ENCODE measurements at places on chromosomes 2 and 18.

GRCh38 chr2:217277646-217278398 is 418.0 kb upstream of the TNP1 start:
- DNase-seq, result peak; percentile 82

GRCh38 chr18:73296686-73297085 is 428.9 kb upstream of the NETO1 start:
- DNase-seq, result no peak

- no peak for DNase-seq
These were observed 102.3 kb downstream of the MRO start for GRCh38 chr18:50717563-50717962.

DNA sequence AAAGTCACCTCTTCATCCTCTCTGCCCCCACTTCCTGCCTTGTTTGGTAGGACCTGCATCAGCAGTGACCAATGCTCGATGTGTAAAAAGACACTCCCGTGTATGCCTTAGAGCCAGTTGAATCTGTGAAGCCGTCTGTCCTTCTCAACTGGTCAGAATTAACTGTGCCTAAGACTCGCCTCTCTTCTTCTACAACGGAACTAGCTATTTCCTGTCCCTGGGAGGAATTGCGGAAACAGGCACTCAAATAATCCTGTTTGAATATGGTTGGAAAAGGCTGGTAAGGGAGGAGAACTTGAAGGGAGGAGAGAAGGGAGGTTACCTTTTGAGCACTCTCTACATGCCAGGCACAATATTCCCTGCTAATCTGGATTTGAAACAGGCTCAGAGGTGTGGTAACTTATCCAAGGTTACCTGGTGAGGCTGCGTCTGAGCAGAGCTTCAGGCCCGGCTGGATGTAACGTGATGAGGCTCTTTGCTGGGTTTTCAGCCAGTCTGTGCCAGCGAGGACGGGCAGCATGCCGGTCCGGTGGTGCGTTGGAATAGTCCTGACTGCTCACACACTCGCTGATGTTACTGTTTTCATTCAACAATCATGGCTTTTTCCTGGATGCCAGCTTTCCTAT is 127.0 kb downstream of the FAM168B start:
- no peak for DNase-seq

DNA sequence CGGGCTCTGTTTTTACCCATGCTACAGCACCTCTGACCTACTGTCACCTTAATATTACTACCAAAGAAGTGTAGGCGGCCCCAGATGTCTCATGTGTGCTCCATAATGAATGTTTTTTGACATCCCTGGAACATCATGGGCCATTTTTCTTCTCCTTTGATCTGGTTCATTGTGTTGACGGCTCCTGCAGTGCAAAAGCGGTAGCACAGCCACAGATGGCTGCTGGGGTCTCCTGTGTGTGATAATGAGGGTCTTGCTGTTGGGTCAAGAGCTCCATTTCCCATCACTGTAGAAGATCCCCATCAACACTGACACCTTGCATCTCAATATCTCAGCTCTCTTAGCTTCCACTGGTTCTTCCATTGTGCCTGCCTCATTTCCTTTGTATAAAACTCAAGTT is 95.0 kb downstream of the CDH20 start:
- DNase-seq, result no peak

DNA sequence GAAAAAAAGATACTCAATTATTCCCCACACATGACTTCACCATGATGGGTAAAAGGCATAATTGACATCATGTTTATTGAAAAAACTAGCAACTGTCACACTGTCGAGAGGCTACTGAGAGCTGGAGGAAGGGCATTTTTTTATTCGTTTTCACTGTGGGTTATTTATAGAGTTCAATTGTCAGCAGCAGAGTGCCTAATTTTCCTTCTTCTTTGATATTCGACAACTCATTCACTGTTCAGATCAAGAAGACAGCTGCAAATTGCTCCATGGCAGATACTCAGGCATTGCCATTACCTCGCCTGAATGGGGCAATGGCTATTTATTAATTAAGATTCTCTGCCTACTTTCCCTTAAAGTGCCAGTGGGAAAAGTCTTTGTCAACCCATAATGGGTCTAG is 197.5 kb upstream of the NRP2 start:
- DNase-seq, result no peak

DNA sequence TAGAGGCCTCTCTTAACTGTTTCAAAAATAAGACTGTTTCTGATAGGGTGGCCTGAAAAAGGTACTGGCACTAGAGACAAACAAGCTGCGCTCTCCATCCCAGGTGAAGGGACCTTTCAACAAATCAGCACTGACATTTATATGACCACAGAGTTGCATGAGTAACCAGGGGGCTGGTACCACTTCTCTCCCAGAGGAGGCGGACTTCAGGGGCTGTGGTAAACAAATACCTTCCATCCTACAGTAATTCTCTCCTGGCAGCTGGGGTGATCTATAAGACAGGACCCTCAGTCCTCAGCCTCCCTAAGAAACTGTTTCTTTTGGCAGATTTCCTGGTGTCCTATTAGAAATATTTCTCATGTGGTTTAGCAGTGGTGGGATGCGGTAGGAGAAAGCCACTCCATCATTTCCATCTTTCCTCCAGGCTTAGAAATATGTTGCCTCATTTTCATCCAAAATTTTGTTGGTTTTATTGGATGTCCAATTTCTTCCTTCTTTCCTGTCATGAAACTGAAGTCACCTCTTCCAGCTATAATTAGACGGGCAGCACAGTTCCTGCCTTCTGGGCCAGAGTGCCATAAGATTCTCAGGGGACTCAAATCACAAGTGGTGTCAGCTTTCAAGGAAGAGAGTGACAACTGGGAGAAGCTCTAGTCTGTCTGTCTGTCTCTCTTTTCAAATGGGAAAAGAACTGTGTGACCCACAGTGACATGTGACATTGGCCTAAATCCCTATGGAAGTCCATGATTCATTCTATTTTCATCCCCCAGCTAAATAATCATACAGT is 96.4 kb downstream of the CYRIA start:
- no peak for DNase-seq

DNA sequence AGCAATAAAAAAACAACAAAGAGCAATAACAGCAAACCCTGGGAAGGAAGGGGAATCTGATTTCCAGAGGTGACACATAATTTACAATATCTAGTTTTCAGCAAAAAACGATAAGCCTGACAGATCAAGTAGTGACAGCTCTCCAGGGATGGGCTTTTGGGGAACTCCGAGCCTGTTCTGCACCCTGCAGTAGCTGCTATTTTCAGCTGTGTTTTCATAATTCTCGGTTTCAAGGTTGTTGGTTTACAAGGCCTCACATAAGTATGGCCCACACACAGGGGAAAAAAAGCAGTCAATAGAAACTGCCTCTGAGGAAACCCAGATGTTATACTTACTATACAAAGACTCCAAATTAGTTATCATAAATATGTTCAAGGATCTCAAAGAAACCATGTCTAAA is 67.7 kb upstream of the CTLA4 start:
- DNase-seq, result no peak

DNA sequence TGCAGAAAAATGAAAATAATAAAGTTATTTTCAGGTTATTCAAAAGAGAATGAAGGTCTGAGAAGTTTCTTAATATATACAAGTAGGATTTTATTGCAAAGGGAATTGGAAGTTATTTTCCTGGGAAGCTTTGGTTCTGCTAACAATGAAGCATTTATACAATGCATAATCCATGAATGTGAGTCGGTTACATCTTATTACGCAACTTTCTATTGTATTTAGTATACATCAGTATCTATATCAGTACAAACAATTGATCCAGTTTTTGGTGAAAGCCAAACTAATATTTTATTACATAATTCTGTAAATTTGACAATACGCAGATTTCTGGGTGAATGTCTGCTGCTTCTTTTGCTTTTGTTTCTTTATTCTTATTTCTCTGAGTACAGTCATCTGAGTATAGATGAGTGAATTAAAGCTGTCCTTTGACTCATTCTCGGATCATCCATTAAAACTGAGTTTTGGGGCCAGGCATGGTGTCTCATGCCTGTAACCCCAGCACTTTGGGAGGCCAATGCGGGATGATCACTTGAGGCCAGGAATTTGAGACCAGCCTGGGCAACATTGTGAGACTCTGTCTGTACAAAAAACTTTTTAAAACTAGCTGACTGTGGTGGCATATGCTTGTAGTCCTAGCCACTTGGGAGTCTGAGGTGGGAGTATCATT is 108.5 kb downstream of the SOCS6 start:
- no peak for DNase-seq

GRCh38 chr2:12006850-12007249 is 260.4 kb downstream of the LPIN1 start:
- peak; percentile 44 for DNase-seq

DNA sequence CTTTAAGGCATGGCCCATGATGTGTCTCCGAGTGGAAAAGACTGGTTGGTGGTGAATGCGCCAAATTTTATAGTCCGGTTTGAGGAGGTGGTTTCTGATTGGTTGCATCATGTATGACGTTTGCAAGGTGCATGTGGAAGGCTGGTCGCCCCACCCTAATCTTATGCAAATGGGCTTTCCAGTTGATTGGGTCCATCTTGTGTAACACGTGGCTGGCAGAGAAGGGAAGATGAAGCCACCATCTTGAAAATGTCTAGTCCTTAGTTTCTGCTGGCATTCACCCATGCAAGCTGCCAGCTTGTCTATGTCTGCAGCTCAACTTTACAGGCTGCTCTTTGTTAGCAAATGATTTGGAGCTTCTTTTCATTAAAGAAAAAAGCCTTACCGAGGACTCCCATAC is 132.2 kb downstream of the PIK3C3 start:
- DNase-seq, result no peak

- DNase-seq, result no peak
These were observed 17.9 kb downstream of the ZNF385B start for GRCh38 chr2:179843541-179843940.

GRCh38 chr2:8676921-8677645 is 4.8 kb upstream of the ID2 start:
- no peak for DNase-seq

DNA sequence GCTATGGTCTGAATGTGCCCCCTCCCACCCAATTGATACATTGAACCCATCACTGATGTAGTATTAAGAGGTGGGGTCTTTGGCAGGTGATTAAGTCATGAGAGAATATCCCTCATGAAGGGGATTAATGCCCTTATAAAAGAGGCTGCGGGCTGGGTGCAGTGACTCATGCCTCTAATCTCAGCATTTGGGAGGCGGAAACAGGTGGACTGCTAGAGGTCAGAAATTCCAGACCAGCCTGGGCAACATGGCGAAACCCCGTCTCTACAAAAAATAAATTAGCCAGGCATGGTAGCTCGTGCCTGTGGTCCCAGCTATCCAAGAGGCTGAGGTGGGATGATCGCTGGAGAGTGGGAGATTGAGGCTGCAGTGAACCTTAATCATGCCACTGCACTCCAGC is 14.3 kb downstream of the POLR2D start:
- DNase-seq, result no peak

GRCh38 chr2:70513738-70514137 is 39.9 kb downstream of the TGFA start:
- DNase-seq, result no peak

DNA sequence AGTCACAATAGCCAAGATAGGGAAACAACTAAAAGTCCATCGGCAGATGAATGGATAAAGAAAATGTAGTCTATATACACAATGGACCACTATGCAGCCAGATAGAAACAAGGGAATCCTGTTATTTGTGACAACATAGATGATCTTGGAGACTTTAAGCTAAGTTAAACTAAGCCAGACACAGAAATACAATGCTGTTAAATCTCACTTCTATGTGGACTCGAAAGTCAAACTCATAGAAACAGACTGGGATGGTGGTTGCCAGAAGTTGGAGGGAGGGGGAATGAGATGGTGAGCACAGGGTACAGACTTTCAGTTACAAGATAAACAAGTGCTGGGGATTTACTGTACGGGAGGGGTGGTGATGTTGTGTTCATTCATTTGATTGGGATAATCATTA is 5.4 kb upstream of the CNDP1 start:
- no peak for DNase-seq

DNA sequence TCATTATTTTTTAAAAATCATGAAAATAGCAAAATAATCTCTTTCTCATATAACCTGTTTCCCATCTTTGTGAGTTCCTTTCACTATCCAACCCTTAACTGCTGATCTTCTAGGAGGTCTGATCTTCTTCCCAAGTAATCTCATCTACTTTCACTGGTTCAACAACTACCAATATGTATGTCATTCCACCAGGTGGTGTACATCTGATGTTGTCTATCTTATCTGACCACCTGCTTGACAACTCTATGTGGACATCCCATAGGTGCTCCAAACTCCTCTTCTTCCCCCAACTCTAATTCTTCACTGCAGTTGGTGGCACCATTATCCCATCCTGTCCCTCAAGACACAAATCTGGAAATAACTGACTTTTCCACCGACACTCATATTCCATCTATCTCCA is 62.5 kb downstream of the FAM228A start:
- no peak for DNase-seq

- DNase-seq, result no peak
These were observed 150.2 kb downstream of the FSHR start for GRCh38 chr2:49004036-49004626.

- no peak for DNase-seq
These were observed 115.2 kb upstream of the KLHL29 start for GRCh38 chr2:23269747-23270146.

DNA sequence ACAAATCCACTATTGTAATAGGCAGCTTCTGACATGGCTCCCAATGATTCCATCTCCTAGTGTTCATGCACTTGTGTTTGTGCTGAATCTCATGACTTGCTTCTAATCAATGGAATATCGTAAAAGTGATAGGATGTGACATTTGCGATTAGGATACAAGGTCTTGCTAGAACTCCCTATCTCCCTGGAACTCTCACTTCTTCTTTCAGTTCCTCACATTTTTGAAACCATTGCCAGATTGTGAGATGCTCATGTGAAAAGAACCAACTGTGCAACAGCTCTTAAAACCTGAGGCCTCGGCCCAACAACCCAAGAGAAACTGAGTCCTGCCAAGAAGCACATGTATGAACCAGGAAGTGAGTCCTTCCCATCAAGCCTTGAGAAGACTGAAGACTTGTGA is 226.9 kb upstream of the DTNA start:
- no peak for DNase-seq

GRCh38 chr2:67642046-67642382 is 244.9 kb downstream of the ETAA1 start:
- DNase-seq, result no peak

GRCh38 chr18:50862401-50862800 is 16.5 kb upstream of the ME2 start:
- no peak for DNase-seq

DNA sequence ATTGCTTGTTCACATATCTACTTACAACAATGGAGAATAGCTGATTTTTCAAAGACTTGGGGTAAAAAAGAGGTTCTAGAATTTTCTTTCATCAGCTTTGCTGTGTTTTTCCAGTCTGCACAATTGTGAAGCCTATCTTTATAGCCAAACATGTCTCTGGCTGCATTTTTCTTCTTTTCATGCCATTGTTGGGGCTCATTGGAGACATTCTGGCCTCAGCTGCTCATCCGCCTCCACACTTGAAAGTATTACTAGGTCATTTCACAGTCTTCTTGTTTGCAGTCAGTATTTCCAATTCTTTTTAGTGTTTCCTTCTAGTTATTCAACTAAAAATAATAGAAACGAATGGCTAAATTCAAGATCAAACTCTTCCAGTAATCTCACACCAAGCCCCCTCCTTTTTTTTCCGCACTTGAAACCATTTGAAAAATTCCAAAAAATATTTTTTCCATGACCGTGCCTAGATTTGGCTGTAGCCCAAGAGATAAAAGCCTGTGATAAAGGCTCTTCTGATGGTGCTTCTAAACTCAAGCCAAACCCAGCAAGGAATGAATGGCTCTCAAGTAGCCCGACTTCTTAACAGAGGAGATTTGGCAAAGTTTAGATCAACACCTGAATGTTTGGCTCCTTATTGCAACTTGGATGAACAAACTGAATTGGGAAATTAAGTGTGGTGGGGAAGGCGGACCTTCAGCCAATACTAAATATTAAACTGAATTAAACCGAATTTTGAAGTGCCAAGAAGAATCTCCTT is 103.4 kb downstream of the NRP2 start:
- no peak for DNase-seq
